ENCODE measurements at places on chromosomes 2 and 18. TPM values are rescaled to one million over a fixed set of nuclear protein-coding genes. Genes with fewer than 3 reads are reported as not detected.
A peak's percentile ranks its signal among the peaks of the same experiment; 100 is the strongest.

ATP6V1B1 gene
- 2.4 TPM for total RNA-seq

HOXD3 gene
- 5.3 TPM for total RNA-seq

NXPH2 gene
- total RNA-seq = not detected

GRCh38 chr2:199882667-199883066 lies 28.4 kb upstream of the C2orf69 start:
- DNase-seq = no peak

DNA sequence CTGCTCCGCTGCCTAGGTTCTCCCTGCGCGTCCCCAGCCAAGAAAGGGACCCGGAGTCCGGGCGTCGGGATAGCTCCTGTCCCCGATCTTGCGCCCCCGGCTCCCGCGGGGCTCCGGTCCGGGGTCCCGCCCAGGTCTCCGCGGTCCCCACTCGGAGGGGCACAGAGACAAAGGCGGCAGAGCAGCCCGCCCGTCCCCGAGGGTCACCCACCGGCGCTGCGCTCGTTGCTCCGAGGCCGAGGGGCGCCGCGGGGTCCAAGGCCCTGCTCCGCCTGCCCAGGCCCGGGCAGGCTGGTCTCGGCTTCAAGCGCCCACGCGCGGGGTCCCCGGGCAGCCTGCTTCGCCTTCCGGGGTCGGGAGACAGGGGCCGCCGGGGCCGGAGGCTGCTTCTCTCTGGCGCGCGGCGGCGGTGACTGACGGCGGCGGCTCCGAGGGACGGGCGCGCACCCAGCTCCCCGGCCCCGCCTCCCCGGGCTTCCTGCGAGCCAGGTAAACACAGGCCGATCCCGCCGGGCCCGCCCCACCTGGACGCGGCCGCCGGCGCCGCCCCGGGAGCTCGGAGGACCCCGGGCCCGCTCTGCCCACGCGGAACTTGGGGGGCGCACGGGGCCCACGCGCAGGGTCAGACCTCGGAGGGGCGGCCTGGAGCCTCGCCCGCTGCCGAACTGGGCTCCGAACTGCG lies at the start of gene MBP:
TSS of gene MBP (minus strand) at position 415 of the 682 bp plus-strand sequence. CDS start 27,522 bp downstream, outside the sequence.
- DNase-seq = peak; percentile 94

- no peak for DNase-seq
Measured at GRCh38 chr2:207275779-207276178, 110.0 kb upstream of the KLF7 start.

DNA sequence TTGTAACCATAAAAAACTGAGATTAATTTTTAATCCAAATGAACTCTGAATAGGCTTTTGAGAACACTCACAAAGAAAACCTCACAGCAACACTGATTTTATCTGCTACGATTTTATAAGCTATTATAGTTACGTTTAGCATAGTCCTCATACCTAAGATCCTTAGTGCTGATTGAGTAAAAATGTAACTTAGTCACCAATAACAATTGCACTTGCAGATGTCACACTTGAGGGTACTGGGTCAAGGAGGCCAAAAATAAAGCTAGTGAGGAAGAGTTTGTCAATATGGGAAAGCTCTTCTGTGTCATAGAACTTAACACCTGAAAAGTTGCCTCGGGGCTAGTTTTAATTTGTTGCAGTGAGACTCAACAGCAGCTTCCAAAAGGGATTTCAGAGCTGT lies 706.5 kb upstream of the FAM98A start:
- DNase-seq = no peak

GRCh38 chr2:207808119-207808518 lies 38.4 kb upstream of the FZD5 start:
- no peak for DNase-seq

DNA sequence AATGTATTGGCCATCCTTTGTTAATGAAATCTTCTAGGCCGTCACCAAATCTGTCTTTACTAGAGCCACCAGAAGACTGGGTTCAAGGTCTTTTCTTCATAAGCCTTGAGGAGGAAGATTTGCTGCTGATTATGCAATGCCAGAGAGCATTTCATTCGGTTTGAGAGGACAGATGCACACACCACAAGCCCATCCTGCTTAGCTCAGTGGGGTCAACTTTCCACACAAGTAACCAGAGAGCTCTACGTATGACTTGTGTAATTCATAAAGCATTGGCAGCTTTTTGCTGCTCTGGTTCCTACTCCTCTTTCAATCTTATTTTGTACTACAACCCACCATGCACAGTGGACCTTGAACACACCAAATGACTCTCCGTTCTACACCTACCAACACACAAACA lies 106.9 kb downstream of the OSR1 start:
- no peak for DNase-seq

DNA sequence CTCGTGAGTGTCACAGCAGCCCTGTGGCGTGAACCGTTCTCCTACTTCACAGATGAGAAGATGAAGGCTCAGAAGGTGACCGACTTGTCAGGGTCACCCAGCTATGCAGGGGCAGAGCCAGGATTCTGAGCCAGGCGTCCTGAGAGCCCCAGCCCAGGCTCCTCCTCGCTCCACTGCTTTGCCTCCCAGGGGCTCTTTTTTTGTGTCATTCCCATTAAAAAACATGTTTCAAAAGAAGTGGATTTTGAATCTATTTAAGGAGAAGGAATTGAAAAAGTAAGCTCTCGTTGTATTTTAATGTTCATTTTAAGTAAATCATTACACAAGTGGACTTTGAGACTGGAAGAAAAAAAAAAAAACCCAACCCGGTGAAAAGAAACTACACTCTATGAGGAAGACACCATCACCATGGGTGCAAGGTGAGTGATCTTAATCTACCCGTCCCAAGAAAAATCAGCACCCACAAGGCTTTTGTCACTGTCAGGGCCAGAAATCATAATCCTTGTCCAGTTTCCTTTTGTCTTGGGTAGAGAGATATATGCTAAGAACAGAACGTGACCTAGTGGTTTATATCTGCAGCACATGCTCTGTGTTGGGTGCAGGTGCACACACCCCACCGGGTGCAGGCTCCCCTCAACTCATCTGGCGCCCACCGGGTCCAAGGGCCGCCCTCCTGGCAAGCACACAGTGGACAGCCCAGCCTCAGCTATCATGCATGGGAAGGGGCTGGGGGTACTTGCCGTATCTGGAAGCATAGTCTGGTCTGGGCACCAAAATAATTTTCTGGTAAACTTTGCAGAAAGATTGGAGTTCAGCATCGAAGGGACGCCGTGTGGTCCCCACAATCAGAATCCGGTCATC lies 73.5 kb upstream of the ASB18 start:
- DNase-seq = no peak

DNA sequence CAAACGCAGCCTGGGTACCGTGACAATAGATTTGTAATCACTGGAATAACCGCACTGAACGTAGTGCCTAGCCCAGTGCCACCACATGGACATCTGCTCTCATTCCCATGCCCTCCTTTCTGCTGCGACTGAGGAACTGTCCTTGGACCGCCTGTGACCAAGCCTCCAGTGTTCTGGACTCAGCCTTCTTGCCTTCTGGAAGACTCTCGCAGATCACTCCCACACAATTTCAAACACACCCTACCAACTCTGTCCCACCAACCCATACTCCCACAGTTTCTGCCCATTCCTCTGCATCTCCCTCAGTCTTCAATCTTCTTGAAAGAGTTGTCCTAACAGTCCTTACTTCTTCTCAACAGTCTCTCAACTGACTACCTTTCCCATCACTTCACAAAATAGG lies 2.1 kb downstream of the RNF149 start:
- DNase-seq = no peak

- no peak for DNase-seq
Measured at GRCh38 chr2:174595116-174595809, 2.3 kb downstream of the WIPF1 start.

GRCh38 chr2:194314042-194314441 lies 1343.0 kb upstream of the SLC39A10 start:
- no peak for DNase-seq

Data from mesenteric fat pad (tissue), 1 donor.